Mesenteric fat pad (tissue), 1 donor: ENCODE measurements at places on chromosomes 7 and 10.
A peak's percentile ranks its signal among the peaks of the same experiment; 100 is the strongest.

- DNase-seq: no peak
Measured at GRCh38 chr10:50421026-50421719, 169.9 kb upstream of the ASAH2 start.

GRCh38 chr10:43255634-43256431 lies 11.0 kb downstream of the RASGEF1A start:
- DNase-seq: peak; percentile 82

DNA sequence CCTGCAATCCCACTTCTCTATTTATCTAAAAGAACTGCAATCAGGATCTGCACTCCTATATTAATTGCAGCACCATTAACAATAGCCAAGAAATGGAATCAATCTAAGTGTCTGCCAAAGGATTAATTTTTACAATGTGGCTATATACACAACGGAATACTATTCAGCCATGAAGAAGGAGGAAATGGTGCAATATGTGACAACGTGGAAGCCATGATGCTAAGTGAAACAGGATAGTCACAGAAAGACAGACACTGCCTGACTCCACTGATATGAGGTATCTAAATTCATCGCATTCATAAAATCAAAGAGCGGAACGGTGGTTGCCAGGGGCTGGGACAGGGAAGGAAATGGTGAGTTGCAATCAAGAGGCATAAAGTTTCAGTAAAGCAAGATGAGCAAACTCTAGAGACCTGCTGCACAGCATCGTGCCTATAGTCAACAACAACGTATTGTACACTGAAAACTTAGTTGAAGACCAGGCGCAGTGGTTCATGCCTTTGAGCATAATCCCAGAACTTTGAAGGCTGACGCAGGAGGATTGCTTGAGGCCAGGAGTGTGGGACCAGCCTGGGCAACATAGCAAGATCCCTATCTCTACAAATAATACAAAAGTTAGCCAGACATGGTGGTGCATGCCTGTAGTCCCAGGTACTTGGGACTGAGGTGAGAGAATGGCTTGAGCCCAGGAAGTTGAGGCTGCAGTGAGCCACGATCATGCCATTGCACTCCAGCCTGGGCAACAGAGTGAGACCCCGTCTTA lies 76.3 kb downstream of the FGFR2 start:
- DNase-seq: no peak

DNA sequence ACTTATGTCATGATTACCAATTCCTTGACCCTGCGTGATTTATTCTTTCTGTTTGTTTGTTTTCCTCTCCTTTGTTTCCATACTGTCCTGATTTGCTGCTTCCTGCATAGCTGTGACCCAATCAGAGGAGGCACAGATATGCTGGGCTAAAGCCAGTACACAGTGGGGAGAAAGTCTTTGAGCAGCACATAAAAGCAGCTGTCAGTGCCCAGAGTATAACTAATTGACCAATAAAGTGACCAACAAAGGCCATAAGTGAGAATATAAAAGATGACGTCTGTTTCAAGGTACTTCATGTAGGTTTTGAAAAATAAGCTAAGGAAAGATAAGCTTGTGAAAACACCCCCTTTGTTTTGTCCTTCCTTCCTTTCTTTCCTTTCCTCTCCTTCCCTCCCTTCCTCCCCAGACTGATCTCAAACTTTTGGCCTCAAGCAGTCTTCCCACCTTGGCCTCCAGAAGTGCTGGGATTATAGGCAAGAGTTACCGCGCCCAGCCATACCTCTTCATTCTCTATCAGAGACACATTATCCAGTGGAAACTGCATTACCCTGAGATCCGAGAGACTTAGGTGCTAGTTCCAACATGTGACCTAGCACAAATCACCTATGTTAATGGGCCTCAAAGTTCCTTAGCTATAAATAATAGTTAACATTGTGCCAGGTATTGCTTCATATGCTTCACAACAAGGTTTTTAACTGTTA lies 17.0 kb downstream of the BCAP29 start:
- no peak for DNase-seq

DNA sequence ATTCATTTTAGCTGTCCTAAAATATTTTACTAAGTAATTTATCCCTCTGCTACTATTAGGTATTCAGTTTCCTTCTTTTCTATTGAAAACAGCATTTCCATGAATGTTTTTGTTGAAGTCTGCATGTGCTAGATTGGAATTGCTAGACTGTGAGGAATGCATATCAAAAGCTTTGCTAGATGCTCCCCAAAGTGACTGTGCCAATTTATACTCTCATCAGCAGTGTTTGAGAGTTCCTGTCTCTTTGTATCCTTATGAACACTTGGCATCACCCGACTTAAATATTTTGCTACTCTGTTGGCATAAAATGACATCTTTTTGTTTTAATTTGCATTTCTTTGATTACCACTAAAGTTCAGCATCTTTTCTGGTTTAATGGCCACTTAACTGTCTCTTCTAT lies 45.0 kb upstream of the PRR15 start:
- no peak for DNase-seq

- DNase-seq: no peak
Measured at GRCh38 chr10:78578929-78579328, 489.8 kb upstream of the ZMIZ1 start.
